ENCODE measurements at places on chromosomes 7 and 10.

- no peaks in the 10 kb centered on the region for H3K36me3 ChIP-seq
- peaks cover under 1% of the 10 kb centered on the region for H3K4me1 ChIP-seq
- H3K4me3 ChIP-seq = no peak overlapping the region
These were observed 2.6 kb downstream of the CLDN4 start for GRCh38 chr7:73833251-73833919.

DNA sequence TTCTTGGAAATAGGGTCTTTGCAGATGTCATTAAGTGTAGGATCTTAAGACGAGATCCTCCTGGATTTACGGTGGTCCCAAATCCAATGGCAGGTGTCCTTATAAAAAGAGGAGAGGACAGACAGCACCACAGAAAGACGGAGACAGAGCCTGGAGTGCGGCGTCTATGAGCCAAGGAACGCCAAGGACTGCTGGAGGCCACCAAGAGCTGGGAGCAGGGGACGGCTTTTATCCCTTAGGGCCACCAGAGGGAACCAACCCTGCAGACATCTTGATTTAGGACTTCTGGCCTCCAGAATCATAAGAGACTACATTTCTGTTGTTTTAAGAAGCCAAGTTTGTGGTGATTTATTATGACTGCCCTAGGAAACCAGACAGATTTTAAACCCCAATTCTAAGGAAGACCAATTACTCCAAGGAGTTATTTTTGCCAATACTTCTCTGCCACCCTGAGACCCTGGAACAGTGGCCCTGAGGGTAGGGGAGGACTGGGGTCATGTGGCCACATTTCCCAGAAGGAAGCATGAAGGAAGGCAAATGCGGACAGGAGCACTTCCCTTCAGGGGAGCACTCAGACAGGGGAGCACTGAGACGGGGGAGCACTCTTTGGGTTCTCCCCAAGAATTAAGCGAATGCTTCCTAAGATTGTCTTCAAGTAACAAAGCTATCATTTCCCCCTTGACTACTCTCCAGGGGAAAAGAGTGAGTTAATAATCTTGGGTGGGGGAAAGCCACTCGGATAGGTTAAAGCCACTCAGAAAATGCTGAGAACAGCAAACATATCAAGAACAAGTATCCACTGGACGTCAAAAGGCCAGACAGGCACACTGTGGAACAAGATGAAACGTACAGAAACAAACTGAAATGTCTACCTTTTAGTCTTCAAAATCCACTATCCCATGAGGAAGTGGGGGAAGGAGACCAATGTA is 67.5 kb downstream of the CHST15 start:
- H3K27ac ChIP-seq = no peak overlapping the region
- H3K36me3 ChIP-seq = no peaks in the 10 kb centered on the region
- H3K27me3 ChIP-seq = no peaks in the 10 kb centered on the region

- H3K36me3 ChIP-seq = peaks cover 30% of the 10 kb centered on the region
- no peak overlapping the region for H3K27ac ChIP-seq
- no peak for DNase-seq
- H3K4me3 ChIP-seq = no peak overlapping the region
- no peaks in the 10 kb centered on the region for H3K4me1 ChIP-seq
These were observed 66.0 kb downstream of the CLEC2L start for GRCh38 chr7:139589474-139589873.

- H3K27ac ChIP-seq = no peak overlapping the region
- H3K4me3 ChIP-seq = no peak overlapping the region
- DNase-seq = no peak
These were observed 9.3 kb upstream of the UNCX start for GRCh38 chr7:1223196-1223981.

GRCh38 chr10:125092564-125093031 is 67.8 kb downstream of the CTBP2 start:
- peak overlapping the region; percentile 31 for H3K27ac ChIP-seq
- no peaks in the 10 kb centered on the region for H3K27me3 ChIP-seq
- H3K4me3 ChIP-seq = no peak overlapping the region
